Heart right ventricle (tissue), 16 donors: ENCODE measurements at places on chromosomes 13 and 19. TPM values are rescaled to one million over a fixed set of nuclear protein-coding genes. Genes with fewer than 3 reads are reported as not detected.

CYP2A6 gene
- polyA plus RNA-seq: not detected

CBY2 gene
- not detected for polyA plus RNA-seq

APLP1 gene
- polyA plus RNA-seq: 24.2 TPM

RFPL4AL1 gene
- polyA plus RNA-seq: not detected

IRGC gene
- not detected for polyA plus RNA-seq

SPART gene
- 15.9 TPM for polyA plus RNA-seq

PABPC3 gene
- polyA plus RNA-seq: 0.06 TPM

RXFP2 gene
- polyA plus RNA-seq: 0.01 TPM

SMIM24 gene
- polyA plus RNA-seq: not detected

COX7A1 gene
- 2,441 TPM for polyA plus RNA-seq

RNF17 gene
- not detected for polyA plus RNA-seq

PRRG2 gene
- 1.1 TPM for polyA plus RNA-seq

ERFL gene
- polyA plus RNA-seq: 0.04 TPM

PRR22 gene
- polyA plus RNA-seq: 1.7 TPM

EDDM13 gene
- polyA plus RNA-seq: 0.39 TPM

EFNB2 gene
- polyA plus RNA-seq: 14.1 TPM

MLNR gene
- not detected for polyA plus RNA-seq

ZNF99 gene
- 0.04 TPM for polyA plus RNA-seq

HNRNPA1L2 gene
- polyA plus RNA-seq: 9.1 TPM

SLITRK6 gene
- 0.12 TPM for polyA plus RNA-seq

FCGBP gene
- polyA plus RNA-seq: 1.2 TPM

NOSIP gene
- polyA plus RNA-seq: 82.6 TPM

ERICH6B gene
- not detected for polyA plus RNA-seq

TMEM255B gene
- polyA plus RNA-seq: 12.9 TPM

RFX2 gene
- polyA plus RNA-seq: 17.4 TPM

GAPDHS gene
- not detected for polyA plus RNA-seq

URAD gene
- not detected for polyA plus RNA-seq

KLK3 gene
- not detected for polyA plus RNA-seq
